ENCODE measurements at places on chromosomes 5 and 9.

GRCh38 chr5:56896763-56897162 lies 12.6 kb upstream of the SETD9 start:
- H3K36me3 ChIP-seq = peaks cover 24% of the 10 kb centered on the region
- no peaks in the 10 kb centered on the region for H3K4me1 ChIP-seq
- DNase-seq = no peak
- no peak overlapping the region for H3K4me3 ChIP-seq

- no peaks in the 10 kb centered on the region for H3K36me3 ChIP-seq
- no peak overlapping the region for H3K27ac ChIP-seq
- H3K4me1 ChIP-seq = peaks cover 33% of the 10 kb centered on the region
- DNase-seq = peak; percentile 85
- H3K4me3 ChIP-seq = no peak overlapping the region
These were observed 1.9 kb upstream of the CRB2 start for GRCh38 chr9:123353984-123354591.

DNA sequence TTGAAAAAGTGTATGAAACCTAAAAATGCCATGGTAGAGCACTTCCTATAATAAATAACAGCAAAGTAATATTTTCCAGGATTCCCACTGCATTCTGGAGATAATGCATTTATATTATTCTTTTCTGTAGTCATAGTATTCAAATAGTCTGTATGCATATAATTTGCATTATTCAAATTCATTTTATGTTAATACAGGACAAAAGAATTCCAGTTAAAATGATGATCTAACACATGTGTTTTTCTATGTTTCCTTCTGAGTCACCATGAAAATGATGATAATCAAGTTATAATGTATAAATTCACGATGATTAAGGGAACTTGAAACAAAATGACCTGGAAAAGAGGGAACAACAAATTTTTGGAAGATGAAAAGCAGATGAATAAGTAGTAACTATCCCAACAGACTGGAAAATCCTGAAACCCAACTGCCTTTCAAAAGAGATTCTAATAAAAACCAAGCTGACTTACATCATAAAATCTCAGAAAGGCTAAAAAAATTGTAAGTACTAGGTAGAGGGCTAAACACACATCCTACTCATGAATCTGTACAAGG lies 358.6 kb upstream of the PAPPA start:
- H3K4me3 ChIP-seq = no peak overlapping the region
- no peaks in the 10 kb centered on the region for H3K4me1 ChIP-seq
- H3K36me3 ChIP-seq = no peaks in the 10 kb centered on the region
- H3K27ac ChIP-seq = no peak overlapping the region
- no peaks in the 10 kb centered on the region for H3K27me3 ChIP-seq
- DNase-seq = no peak

GRCh38 chr5:73129143-73129542 lies 8.8 kb downstream of the TMEM171 start:
- no peak for DNase-seq
- H3K4me3 ChIP-seq = no peak overlapping the region
- no peaks in the 10 kb centered on the region for H3K27me3 ChIP-seq
- no peaks in the 10 kb centered on the region for H3K4me1 ChIP-seq
- H3K36me3 ChIP-seq = no peaks in the 10 kb centered on the region

DNA sequence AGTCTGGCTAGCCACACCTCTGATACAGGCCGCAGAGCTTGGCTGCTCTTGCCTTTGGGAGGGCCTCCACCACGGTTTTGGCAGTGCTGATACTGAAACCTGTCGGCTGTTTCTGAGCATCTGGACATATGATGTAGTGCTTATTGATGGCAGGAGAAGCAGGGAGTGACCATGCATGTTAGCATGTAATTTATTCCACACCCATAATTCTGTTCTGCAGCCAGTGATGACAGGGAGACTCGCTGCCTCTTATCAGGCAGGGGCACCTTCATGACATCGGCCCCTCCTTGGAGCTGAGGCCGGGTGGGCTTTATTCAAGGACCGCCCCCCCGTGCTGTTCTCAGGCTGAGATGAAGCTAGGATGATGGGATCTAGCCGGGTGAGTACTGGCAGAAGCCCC lies 49.0 kb downstream of the OLFM1 start:
- H3K4me1 ChIP-seq = peaks cover 12% of the 10 kb centered on the region
- no peak for DNase-seq
- H3K4me3 ChIP-seq = no peak overlapping the region

GRCh38 chr5:83050723-83051340 lies 26.4 kb downstream of the TMEM167A start:
- no peak overlapping the region for H3K4me3 ChIP-seq
- no peak overlapping the region for H3K27ac ChIP-seq
- H3K36me3 ChIP-seq = peaks cover 3% of the 10 kb centered on the region
- H3K4me1 ChIP-seq = peaks cover 13% of the 10 kb centered on the region
- no peak for DNase-seq

GRCh38 chr9:92266486-92266885 lies 27.0 kb downstream of the IARS1 start:
- no peaks in the 10 kb centered on the region for H3K4me1 ChIP-seq
- H3K27me3 ChIP-seq = no peaks in the 10 kb centered on the region

- no peak overlapping the region for H3K4me3 ChIP-seq
- no peaks in the 10 kb centered on the region for H3K4me1 ChIP-seq
- peak overlapping the region; percentile 24 for H3K27ac ChIP-seq
- peak; percentile 77 for DNase-seq
- H3K27me3 ChIP-seq = no peaks in the 10 kb centered on the region
These were observed 3.2 kb downstream of the MROH2B start for GRCh38 chr5:41067714-41068568.

- no peaks in the 10 kb centered on the region for H3K27me3 ChIP-seq
- no peak for DNase-seq
- no peaks in the 10 kb centered on the region for H3K36me3 ChIP-seq
- no peaks in the 10 kb centered on the region for H3K4me1 ChIP-seq
These were observed 67.6 kb downstream of the MTX3 start for GRCh38 chr5:79923431-79923830.
